Liver (tissue), 10 donors: ENCODE measurements at places on chromosomes 2 and 18.

DNA sequence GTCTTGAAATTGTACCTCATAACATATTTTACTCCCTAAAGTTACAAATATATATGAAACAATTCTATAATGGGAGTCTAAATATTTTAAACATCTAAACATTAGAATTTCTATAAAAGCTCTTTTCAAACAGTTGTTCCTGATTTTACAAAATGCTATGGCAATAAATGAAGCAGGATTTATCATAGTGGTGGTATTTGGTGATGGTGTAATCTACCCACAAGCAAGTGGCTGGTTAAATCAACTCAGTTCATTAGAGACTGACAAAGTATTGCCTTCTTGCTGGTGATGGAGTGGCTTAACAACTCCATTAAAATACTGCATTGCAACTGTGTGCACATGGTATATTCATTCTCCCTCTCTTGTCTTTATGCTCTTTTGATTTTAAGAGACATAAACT lies 138.9 kb downstream of the PMAIP1 start:
- no peak for DNase-seq

- DNase-seq: no peak
These were observed 51.6 kb downstream of the TSPYL6 start for GRCh38 chr2:54204476-54204875.

DNA sequence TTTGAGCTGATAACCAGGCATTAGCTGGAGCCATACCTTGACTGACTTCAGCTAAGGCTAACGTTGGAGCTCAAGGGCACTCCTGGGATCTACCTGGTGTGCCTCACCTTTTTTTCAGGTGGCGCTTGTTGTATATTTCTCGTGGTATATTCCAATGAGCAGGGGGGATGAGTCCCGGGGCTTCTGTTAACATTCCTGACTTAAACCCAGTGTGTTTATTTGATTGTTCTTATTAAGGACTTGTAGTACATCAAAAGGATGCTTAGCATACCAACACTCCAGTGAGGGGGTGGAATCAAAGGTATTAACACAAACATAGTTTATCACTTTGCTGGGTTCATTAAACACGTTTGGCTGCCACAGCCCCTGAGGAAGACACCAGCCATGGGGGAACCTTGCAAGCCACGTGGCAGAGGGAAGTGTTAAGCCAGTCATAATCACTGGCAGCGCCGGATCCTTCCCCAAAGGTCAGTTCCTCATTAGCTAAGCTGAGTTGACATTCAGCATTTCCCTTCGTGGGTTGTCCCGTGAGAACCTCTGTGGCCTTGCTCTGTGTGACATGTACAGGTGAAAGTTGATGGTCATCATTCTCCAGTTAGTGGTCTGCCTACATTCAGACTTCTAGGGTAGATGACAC lies 119.5 kb upstream of the MCFD2 start:
- DNase-seq: no peak

GRCh38 chr2:108061439-108062042 lies 75.2 kb downstream of the SLC5A7 start:
- DNase-seq: no peak

DNA sequence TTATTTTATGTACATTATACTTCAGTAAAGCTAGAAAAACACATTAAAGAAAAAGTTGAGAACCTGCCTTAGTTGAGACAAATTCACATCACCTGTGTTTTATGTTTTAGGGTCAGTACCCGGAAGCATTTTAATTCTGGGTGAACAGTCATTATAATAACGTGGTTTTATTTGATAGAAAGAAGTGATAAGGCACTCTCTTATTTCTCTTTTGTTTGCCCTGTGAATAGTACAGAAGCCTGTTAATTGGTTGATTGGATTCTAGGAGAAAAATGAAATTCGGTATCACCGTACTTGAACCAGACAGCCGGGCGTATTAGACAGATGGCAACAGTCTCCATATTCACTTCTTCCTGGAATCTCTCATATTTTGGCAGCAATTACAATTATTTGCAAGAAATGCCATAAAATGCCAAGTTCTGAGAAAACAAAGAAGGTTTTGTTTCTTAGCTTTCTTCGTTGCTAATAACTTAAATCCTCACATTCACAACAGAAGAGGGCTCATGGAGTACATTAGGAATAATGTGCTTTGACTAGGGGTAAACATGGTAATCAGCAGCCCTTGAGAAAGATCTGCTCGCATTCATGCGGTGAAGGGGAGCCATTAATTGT lies 168.7 kb upstream of the RASGRP3 start:
- no peak for DNase-seq

- no peak for DNase-seq
These were observed 144.3 kb downstream of the FMNL2 start for GRCh38 chr2:152479282-152479681.

DNA sequence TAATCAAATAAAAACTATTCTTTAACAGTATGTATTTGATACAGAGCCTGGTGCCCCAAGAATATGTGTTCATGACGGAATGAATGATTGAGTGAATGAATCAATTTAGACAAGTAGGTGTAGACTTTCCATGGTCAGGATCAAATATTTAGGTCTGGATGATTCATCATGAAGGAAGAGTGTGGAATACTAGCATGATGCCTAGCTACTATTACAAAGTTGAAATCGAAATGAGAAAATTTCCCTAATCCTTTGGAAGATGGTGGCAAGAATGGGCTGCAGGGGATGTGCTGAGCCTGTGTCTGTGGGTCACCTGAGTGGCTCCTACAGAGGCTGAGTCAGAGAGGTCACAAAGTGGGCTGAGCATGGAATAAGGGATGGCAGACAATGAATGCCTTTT lies 3.1 kb upstream of the MALT1 start:
- DNase-seq: no peak

- no peak for DNase-seq
These were observed 46.2 kb downstream of the TWSG1 start for GRCh38 chr18:9380621-9381395.

GRCh38 chr2:47422016-47422415 lies 19.1 kb downstream of the MSH2 start:
- DNase-seq: no peak

GRCh38 chr18:76660571-76661192 lies 161.7 kb upstream of the ZNF236 start:
- DNase-seq: no peak

DNA sequence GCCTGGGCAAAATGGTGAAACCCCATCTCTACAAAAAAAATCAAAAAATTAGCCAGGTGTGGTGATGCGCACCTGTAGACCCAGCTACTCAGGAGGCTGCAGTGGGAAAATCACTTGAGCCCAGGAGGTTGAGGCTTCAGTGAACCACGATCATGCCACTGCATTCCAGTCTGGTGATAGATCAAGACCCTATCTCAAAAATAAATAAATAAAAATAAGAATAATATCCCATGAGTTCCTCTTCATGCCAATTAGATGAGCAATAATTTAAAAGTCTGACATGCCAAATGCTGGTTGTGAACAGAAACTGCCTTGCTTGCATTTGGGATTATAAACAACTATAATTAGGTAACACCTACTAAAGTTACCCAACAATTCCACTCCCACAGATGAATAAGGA lies 22.1 kb upstream of the ANKRD44 start:
- no peak for DNase-seq

GRCh38 chr2:167196461-167197252 lies 308.4 kb downstream of the XIRP2 start:
- DNase-seq: no peak

DNA sequence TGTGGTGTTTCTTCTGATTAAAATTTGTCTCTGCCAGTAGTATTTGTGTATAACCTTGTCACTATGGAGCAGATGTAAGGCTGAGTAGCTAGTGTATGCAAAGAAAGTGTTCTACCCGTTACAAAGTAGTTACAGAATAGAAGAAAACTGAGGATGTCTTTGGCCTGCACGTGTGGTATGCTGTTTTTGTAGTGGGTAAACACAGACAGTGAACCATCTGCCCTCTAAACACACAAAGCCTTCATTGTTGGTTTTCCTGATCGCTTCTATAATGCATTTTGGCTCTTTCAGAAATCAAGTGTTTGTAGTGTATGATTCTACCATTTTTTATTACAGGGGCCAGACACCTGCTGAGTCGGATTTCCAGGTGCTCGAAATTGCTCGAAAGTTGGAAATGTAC lies 61.5 kb downstream of the FARP2 start:
- DNase-seq: no peak

DNA sequence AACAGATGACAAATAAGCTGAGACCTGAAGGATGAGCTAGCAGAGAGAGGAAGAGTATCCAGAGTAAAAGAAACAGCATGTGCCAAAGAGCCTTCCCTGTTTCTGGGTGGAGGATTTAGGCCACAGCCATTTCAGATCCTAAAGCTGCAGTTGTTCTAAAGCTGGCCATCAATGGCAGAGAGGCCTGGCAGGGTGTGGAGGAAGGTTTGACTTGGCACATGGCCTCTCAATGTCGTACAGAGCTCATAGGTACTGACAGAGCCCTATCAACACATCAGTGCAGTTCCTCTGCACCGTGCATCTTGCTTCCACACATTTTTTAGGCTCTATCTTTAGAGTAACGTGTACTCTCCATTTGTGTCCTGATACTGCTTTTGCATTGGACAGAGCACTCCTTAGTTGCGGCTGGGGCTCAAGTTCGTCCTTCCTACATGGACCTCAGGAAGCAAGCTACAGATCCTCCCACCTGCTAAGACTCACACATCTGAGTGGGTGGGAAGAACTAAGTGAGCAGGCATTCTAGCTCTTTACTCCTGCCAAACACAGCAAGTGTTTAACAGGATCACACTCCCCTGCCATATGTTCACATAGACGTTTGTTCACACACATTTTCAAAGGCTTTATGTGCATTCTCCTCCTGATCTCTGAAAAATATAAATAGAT lies 3.0 kb upstream of the CHMP3 start:
- no peak for DNase-seq

- DNase-seq: no peak
These were observed 296.2 kb upstream of the ZC3H15 start for GRCh38 chr2:186189816-186190215.
